ENCODE measurements at places on chromosomes 13 and 19.
A peak's percentile ranks its signal among the peaks of the same experiment; 100 is the strongest.

GRCh38 chr13:42991898-42992763 lies at the start of gene EPSTI1:
EPSTI1 (minus strand) TSS chr13:42992241; CDS start chr13:42992165, 76 bp downstream.
- peak; percentile 77 for DNase-seq

DNA sequence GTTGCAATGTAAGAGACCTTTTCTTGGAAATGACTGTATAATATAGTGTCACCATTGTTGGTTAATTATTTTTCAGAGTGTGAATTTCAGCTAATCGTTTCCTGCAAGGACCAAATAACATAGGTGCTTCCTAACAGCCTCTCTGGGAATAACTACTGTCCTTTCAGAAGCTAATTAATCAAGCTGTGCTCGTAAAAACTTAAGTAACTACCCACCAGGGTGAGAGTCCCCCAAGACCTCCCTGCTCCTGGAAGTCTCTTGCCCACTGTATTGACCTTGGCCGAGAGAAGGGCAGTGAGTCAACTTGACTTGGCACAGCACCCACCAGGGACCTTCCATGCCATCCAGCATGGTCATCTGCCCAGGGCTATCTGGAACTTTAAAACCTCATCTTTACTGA lies 50.3 kb downstream of the UQCRFS1 start:
- no peak for DNase-seq

DNA sequence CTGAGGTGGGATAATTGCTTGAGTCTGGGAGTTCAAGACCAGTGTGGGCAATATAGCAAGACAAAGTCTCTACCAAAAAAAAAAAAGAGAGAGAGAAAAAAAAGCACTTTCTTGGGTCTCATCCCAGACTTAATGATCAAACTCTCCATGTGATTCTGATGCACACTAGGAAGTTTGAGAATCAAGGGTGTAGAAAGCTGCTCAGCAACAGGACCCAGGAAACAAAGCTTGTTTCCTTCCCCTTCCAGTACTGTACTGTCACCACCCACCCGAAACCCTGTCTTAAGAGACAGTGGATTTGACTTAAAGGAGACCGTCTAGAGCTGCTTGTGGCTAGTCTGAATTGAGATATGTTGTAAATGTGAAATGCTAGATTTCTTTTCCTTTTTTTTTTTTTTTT lies 5.8 kb downstream of the MISP3 start:
- DNase-seq = no peak

GRCh38 chr19:19022380-19022961 lies 10.8 kb downstream of the SUGP2 start:
- no peak for DNase-seq

GRCh38 chr13:31638577-31638976 lies 100.7 kb upstream of the RXFP2 start:
- no peak for DNase-seq

DNA sequence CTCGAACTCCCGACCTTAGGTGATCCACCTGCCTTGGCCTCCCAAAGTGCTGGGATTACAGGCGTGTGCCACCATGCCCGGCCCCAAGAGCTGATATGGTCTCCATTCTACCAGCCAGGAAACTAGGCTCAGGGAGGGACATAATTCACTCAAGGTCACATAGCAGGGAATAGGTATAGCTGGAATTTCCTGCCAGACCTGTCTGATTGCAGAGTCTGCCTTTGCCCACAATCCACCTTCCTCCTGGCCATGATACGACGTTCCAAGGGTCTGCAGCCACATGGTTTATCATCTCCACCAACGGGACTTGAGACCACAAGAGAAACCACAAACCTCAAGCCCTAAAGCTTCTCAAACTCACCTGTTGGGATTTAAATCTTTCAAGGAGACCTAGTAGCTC lies 32.0 kb downstream of the ZNRF4 start:
- DNase-seq = no peak

DNA sequence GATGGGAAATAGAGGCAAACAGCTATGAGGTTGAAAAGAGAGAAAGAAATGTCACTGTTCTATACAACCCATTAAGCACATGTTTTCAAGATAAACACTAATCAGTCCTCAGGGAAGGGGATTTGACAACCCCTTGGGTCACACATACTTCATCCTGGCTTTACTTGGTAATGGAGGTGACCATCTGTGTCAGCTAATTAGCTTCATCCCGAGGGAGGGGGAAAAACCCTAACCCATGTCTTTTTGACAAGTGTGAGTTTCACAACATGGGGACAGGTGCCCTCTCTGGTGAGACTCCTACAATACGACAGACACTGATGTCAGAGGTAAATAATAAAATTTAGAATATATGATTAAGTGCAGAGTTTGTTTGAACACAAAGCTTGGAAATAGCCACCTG lies 43.1 kb downstream of the ZNF611 start:
- DNase-seq = no peak

DNA sequence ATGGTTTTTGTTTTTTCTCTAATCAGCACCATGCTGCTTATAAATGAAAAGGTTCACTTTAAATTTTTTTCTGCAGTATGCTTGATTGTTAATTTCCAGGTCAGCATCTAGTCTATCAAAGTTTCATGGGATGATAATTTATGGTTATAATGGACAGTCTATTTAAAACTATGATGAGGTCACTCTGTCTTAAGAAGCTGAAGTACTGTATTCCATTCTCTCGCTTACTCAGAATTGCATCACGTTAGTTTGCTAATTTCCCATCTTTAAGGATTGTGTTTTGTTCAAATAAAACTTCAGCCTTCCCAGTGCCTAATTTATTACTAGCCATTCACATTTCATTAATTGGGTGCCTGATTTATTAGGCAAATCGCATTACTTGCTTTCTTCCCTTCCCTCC lies 94.3 kb downstream of the GPC6 start:
- no peak for DNase-seq

DNA sequence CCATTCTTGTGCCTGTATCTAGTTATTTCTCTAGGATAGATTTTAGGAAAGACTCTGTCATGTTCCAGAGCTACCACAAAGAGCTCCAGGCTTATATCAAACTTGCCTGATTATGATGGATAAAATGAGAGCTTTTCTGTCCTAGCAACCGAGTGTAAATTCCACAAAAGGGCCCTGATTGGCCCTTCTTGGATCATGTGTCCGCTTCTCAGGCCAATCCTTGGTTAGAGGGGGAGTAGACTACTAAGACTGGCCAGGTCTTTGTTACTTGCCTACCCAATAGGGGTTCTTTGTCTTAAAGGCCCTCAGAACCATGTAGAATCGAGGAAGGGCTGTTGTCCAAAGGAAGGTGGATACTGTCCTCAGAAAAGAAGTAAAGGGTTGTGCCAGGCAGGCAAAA lies 2.4 kb downstream of the DHX34 start:
- DNase-seq = no peak

DNA sequence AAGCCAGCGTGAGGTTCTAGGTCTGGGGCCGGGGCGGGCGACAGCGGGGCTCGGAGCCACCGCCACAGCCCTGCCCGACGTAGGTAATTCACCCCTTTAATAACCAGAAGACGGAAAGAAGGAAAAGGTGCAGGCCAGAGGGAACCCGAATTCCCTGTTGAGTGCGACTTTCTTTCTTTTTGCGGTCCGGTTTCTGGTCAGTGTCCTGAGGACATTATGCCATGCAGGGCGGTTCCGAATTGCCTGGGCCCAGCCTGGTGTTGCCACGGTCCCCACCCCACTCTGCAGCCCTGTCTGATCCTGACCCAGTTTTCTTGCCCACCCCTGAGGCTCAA lies 18.4 kb upstream of the TFDP1 start:
- no peak for DNase-seq

- no peak for DNase-seq
Measured at GRCh38 chr13:111043575-111043982, 71.5 kb upstream of the ARHGEF7 start.

DNA sequence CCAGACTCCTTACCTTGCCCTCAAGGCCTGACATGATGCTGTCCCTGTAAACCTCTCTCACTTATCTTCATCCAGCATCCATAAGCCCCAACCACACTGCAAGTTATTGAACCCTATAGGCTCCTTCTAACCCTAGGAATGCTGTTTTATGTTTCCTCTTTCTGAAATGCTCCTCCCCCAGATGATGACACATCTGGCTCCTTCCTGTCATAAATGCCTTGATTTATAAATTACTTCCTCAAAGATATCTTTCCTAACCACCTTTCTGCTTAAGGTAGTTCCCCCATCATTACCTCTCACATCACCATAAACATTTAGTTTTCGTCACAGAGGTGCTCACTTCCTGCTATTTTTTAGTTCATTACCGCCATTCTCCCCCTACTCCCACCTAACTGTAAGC lies 12.3 kb downstream of the RUBCNL start:
- DNase-seq = no peak

DNA sequence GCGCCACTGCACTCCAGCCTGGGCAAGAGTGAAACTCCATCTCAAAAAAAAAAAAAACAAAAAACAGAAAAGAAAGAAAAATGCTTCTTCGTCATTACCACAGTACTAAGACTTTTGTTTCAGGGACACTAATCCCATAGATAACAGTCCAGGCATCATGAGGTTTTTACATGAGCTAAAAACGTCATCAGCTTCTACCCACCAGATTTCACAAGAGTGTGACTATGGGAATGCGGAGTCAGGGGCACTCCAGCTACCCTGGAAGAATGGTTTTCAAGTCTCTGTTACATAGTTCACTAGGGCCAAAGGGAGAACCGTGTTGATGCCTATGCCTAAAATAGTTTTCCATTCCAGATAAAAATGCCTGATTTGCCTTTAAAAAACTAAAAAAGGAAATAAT lies 33.2 kb downstream of the RAB20 start:
- DNase-seq = no peak

GRCh38 chr13:91291078-91291477 lies 56.4 kb upstream of the MIR17HG start:
- no peak for DNase-seq

- no peak for DNase-seq
Measured at GRCh38 chr13:45742985-45743384, 40.9 kb downstream of the CBY2 start.

- DNase-seq = peak; percentile 80
Measured at GRCh38 chr19:46495786-46496099, at the start of gene PNMA8B. PNMA8B (minus strand) TSS chr19:46495867; CDS start chr19:46495465, 402 bp downstream.

DNA sequence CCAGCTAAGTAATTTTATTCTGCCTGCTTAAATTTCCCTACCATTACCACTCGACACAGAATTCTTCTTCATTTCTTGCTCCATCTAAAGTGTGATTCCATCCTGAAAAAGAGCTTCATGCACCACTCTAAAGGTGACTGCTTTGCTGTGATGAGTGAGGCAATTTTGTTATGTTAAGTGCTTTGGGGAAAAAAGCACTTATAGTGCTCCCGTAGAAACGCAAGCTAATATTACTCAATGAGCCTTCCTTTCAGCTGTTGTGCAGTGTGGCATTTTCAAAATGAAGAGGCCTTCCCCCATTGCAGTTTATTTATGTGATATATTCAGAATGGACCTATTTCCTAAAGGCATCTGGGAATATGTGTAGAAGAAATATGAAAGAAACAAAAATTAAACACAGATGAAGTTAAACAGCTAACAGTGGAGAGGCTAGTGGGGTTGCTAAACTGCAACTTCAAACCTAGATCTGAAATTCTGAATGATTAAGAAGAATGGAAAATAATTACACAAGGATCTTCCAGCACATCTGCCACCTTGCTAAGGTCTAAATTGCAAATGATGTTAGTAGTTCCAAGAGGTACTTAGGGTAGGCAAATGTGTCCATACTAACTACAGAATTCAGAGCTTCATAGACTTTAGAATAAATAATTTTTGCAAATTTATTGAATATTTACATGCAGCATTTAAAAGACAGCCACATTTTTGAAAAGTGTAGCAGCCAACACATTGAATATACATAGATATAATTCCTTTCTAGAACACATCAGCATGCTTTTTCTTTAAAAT lies 211.7 kb downstream of the DCT start:
- no peak for DNase-seq

- peak; percentile 99 for DNase-seq
Measured at GRCh38 chr19:45091031-45091923, 1.7 kb upstream of the PPP1R37 start.

DNA sequence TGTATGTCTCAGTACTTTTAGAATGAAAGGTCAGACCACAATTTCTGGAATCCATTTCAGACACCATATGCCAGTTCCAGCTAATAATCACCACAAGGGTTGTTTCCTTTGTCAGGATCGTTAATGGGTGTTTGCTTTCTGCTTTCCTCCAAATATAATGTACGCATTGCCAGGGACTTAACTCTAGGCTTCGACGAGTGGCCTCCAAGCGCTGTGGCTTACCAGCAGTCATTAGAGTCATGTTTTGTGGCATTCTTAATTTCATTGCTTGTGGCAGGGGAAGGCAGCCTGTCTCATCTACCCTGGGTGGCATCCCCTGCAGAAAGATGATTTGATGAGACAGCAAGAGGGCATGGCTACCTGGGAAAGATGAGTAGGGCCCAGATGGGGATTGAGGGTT lies 22.5 kb downstream of the SAFB start:
- DNase-seq = peak; percentile 7

GRCh38 chr13:77786695-77787287 lies 89.3 kb downstream of the SLAIN1 start:
- no peak for DNase-seq

DNA sequence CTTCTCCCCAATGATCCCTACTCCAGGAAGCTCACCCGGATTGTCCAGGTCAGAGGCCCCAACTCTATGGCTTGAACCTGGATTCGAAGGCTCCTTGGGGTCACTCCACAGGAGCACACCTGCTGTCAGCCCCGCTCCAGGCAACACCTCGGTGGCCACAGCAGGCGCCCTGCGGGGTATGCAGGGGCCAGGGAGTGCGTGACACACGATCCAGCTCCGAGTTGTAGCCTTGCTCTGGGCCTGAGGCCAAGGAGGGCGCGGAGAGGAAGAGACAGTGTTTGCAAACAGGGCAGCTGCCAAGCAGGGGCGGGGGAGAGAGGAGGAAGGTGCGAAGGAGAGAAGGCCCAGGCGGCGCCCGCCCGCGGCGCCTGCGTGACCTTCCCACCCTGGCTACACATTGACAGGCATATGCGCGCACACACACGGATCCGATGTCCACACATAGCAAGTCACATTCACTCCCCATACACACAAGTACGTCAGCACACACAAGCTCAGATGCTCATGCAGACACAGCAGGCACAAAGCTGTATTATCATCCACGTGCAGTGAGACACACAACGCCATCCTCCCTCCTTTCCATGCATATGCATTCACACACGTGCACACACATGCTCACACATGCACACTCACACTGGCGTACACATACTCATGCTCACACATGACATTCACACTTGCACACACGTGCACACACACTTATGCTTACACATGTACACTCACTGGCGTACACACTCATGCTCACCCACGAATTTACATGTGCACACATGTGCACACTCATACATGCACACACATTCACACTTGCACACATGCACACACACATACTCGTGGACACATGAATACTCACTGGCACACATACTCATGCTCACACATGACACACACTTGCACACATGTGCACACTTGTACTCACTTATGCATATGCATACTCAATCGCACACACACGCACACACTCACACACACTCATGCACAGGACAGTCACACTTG lies 10.4 kb downstream of the SBK2 start:
- DNase-seq = no peak

All from sciatic nerve (tissue), 2 donors.